Liver (tissue), 10 donors: ENCODE measurements at places on chromosomes 11 and 22. TPM values are rescaled to one million over a fixed set of nuclear protein-coding genes. Genes with fewer than 3 reads are reported as not detected.
A peak's percentile ranks its signal among the peaks of the same experiment; 100 is the strongest.

DNA sequence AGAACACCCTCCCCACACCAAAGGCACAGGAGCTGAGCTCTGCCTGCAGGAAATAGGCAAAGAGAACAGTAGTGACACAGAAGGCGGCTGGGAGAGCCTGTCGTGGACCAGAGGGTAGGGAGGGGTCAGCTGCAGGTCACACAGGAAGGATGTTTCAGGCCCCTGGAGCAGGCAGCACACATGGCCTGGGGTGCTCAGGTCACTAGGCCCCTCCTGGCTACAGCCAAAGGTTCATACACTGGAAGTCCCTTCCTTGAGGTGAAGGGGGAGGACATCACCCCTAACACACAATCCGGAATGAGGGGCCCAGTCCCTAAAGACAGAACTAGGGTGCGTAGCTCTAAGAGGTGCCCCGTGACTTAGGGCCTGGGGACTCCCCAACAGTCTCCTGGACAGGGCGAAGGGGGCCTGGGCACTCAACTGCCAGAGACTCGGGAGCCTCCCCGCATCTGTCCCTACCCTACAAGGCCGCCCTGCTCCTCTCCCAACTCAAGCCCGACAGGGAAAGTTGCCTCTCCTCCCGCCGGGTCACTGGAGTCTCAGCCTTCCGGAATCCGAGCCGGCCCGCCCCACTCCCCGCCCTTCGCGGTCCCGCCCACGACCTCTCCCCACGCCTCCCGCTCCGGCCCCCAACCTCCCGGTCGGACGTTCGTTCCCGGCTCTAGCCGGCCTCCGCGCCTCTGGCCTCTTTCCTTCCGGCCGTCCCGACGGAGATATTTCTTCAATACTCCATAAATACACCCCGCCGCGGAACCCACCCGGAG, at the start of gene CYB5R2:
CYB5R2 (minus strand) TSS at position 541 of the 764 bp plus-strand sequence. CDS start 675 bp downstream, outside the sequence.
- DNase-seq, result peak; percentile 53

DNA sequence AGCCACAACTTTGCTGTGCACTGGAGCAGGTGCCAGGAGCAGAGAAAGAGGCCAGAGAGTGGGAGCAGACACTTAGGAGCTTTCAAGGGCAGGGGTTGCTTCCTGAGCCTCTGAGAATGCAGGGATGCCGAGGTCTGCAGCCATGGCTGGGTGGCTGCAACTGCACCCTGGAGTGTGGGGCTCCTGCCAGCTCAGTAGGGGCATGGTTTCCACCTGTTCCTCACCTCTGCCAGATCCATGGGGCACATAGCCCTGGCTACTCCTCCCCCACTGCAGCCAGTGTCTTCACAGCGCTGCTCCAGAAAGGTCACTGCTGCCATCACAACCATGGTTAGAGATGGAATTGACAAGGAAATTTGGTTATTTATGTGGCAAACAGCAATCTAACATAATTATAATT, 404.8 kb downstream of the CNTN5 start:
- no peak for DNase-seq

DNA sequence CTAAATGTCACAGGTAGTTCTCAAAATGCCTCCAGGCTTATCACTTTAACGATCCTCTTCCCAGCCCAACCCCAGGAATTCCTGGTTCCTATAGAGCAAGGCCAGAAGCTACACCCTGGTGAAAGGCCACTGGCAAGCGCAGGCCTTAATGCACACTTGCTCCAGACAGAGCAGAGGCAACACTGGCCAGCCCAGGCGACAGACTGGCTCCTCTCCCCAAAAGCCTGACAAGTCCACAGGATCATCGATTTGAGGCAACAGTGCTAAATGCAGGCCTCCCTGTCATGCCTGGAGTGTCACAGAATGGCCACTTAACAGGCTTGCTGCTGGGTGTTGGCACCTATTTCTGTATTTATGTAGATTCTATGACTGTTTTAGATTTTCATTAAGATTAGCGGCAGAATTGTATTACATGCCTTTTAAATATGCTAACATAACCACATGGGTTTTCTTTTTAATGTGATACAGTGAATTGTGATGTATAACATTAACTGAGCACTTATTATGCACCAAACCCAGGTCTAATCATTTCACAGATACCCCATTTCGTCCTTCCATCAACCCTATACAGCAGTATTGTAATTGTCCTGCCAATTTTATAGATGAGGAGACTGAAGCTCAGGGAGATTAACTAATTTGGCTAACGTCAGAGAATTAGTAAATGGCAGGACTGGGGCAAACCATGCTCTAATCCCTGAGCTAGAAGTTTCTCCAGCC, 38.6 kb downstream of the PACSIN2 start:
- no peak for DNase-seq

Gene UPK2
- polyA plus RNA-seq, result not detected

DNA sequence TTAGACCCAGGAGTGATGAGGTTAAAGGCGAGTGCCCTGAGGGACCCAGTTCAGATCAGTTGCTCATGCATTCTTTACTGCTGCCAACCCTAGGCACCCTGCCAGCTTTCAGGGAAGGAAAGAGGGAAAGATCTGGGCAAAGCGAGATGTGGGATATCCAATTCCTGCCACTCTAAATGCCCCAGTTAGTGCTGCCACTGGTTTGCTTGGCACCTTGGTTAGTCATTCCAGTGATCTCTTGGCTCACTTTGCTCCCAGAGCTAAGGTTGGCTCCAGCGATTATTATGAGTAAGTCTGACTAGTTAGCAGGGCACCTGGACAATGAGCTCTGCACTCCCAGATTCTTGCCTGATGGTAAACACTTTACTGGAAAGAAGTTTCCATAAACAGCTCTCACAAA, 85.0 kb downstream of the INSC start:
- DNase-seq, result no peak

- peak; percentile 85 for DNase-seq
Observed at GRCh38 chr11:118198370-118198769, 21.9 kb upstream of the SCN2B start.

DNA sequence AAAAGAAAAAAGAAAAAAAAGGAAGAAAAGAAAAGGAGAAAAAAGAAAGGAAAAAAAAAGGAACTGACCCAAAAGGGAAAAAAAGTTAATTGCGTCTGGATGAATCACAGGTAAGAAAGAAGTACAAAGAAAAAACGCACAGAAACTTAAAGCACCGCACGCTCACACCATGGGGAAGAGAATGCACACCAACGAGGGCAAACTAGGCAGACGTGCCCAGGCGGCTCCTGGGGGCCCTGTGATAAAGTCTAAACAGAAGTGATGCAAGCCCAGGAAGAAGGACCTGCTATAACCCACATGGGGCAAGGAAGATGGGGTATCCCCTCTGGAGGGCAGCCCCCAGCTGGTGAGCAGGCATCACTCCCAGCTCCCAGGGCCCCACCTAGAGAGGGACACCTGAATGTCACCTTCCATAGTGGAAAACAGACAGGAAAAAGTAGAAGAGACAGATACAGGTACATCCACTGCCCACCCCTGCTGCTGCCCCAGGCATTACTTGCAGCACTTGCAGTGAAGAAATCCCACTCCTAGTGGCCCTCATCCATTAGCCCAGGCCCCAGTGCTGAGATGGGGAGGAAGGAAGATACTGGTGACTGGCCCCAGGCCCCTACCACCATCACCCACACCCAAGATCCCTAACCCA, 28.9 kb downstream of the NAP1L4 start:
- DNase-seq, result no peak

Gene ST14
- 4.0 TPM for polyA plus RNA-seq
